ENCODE measurements at places on chromosomes 11 and 22. TPM values are rescaled to one million over a fixed set of nuclear protein-coding genes. Genes with fewer than 3 reads are reported as not detected.

DNA sequence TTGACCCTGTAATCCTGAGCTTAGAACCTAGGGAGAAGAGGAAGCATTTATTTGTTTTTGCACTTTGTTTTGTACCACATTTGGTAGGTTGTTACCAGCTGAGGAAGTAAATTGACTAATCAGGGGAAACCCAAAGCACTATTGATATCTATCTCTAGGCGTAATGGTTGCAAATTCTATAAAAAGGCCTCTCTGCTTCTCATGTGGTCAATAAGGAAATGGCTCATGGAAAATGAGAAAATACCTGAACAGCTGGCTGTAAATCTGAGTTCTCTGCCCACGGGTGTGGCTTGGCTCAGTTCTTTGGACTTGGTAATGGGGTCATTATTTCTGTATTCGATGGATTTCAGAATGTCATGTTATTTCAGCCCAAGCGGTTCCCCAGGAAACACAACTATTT, 42.4 kb downstream of the BARX2 start:
- DNase-seq = no peak

- no peak for DNase-seq
Observed at GRCh38 chr11:92671081-92671480, 298.4 kb upstream of the MTNR1B start.

GRCh38 chr11:126658306-126659056, 303.0 kb downstream of the ST3GAL4 start:
- no peak for DNase-seq

DNA sequence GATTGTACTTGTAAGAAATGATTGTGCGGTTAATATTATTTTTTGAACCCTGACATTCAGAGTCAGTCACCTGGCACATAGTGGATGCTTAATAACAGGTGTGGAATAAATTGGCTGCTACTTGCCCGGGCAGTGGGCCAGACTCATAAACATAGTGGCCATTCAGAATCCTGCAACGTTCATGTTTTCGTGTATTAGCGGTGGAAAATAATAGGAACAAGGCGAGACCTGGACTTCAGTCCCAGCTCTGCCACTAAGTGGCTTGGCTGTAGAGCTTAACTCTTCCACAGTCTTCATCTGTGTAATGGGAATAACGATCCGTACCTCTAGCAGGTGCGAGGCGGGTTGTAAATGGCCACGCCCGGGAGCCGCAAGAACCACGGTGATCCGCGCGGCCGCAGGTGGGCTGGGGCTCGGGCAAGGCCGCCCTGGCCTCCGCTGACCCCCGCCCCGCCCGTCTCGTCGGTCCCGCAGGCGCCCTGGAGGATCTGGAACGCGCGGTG, 761 bp upstream of the TMEM25 start:
- DNase-seq = no peak

- no peak for DNase-seq
Observed at GRCh38 chr22:47154621-47155081, 392.2 kb downstream of the TBC1D22A start.

- no peak for DNase-seq
Observed at GRCh38 chr22:22099194-22099486, 116.6 kb upstream of the TOP3B start.

GRCh38 chr11:727281-727701, 20.0 kb upstream of the TALDO1 start:
- DNase-seq = no peak

GRCh38 chr11:76217653-76218160, 11.4 kb upstream of the WNT11 start:
- no peak for DNase-seq

GRCh38 chr22:17851759-17852158, 77.5 kb upstream of the BID start:
- no peak for DNase-seq

The SLC39A13 gene
- 60.0 TPM for total RNA-seq

The KIRREL3 gene
- 25.3 TPM for total RNA-seq
